Substantia nigra (tissue), 51 donors: ENCODE measurements at places on chromosomes 1 and 21.

GRCh38 chr1:232367293-232367692, 262.6 kb downstream of the SIPA1L2 start:
- no peak for DNase-seq

DNA sequence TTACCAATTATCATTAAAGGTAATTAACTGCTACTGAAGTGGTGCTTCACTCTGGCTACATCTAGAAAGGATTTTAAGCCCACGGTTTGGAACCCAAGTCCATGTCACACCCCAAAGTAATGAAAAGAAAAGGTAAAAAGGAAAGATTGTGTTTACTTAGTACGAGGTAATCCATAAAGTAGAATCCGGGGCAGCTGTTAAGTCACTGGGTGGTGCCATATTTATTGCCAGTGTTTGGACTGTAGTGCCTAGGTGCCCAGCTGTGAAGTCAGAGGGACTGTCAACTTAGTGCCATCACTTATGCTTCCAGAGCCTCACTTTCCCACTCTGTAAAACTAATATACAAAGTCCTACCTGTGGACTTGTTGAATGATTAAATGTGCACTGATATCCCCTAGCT, 52.2 kb upstream of the GRHL3 start:
- no peak for DNase-seq

- DNase-seq, result no peak
Measured at GRCh38 chr1:166165661-166166328, 1.0 kb downstream of the FAM78B start.

DNA sequence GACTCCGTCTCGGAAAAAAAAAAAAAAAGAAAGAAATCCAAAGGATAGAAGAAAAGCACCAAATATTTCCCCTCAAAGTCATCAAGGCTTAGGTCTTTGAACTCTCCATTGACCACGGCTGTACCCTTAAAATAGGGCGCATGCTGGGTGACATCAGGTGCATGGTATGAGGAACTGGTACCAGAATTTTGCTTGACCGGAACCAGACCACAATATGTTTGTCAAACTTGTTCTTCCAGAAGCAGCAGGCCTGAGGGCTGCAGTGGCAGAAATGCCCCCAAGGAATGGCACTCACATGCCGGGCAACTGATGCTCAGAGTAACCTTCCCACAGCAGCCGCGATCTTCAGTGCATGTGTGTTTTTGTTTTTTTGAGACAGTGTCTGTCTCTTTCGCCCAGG, 21.0 kb downstream of the RCC1 start:
- DNase-seq, result no peak

DNA sequence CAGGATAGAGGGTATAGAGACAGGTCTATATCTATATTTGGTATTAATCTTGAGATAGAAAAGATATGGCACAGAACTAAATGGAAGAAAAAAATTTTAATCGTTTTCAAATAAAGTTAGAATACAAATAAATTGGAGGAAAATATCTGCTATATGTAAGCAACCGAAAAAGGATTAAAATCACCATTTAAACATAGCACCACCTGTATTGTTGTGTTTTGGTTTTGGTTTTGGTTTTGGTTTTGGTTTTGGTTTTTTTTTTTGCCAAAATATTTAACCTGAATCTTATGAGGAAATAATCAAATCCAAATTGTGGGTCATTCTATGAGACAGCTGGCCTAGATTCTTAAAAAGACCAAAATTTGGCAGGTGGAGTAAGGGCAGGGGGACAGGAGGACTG, 28.5 kb upstream of the ANGPTL1 start:
- DNase-seq, result no peak

DNA sequence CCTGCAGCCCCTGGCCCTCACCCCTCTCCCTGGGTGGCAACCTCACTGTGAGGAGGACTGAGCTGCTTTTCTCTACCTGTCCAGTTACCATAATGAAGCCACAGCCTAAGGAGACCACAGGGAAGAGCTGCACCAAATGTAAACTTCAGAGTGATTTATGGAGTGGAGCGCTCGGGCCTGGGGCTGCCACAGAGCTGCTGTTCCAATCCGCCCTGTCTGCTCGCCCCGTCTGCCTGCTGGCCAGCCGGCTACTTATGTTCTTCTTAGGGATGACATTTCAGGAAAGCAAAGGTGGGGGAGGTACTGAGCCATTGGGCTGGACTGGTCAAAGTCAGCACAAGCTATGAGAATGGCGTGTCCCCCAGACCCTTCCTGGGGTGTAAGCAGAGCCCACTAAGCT, 17.9 kb downstream of the SYT6 start:
- no peak for DNase-seq

- DNase-seq, result no peak
Measured at GRCh38 chr1:110239441-110240430, 29.6 kb downstream of the KCNC4 start.

DNA sequence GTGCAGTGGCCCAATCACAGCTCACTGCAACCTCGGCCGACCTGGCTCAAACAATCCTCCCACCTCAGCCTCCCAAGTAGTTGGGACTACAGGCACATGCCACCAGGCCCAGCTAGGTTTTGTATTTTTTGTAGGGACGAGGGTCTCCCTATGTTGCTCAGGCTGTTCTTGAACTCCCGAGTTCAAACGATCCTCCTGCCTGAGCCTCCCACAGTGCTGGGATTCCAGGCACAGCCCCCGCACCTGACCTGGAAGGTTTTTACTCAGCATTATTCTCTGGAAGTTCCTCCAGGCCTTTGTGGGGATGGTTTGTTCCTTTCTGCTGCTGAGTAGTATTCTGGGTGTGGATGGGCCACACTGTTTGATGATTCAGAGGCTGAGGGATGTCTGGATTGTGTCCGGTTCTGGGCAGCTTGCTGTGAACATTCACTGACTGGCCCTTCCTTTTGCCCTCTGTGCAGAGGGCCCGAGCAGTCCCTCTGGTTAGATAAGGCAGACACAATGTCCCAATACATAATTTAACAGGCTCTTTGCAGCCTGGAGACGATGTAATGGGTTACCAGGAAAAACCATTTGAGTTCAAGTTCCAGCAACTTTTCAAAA, 6.0 kb upstream of the TRAPPC10 start:
- DNase-seq, result no peak

DNA sequence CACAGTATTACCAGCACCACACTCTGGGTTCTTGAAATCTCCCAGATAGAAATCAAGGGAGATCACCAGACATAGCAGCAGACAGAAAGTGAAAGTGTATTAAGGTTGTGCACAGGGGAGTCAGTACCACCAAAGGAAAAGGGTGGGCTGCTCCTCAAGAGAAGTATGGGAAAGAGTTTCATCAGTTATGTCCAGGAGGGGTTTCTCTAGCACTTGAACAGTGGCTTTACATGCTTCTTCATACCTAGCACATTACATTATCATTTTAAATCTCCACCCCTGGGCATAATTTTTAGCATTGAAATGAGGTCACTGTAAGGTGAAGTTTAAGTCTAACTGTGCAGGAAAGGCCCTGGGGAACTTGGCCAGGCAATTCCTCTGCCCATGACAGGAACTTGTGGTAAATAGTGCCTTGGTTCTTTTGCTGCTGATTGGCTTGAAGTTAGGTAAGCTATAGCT, 601.0 kb downstream of the NUF2 start:
- no peak for DNase-seq

DNA sequence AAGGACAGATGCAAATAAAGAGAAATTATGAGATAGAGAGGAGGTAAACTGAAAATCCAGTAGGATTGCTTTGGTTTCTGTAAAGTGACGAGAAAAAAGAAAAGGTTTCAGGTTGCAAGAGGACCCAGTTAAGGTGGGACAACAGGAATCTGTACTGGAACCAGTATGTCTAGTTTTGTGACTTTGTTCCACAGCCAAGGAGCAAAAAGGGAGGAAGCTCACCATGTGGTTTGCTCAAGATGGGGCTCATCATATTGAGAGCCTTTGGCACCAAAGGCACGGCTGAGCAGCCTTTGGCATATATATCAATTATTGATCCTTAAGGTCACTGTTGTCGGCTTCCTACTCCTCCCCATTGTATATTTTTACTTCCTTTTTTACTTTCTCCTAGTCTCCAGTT, 1.8 kb upstream of the ZDHHC18 start:
- DNase-seq, result no peak

DNA sequence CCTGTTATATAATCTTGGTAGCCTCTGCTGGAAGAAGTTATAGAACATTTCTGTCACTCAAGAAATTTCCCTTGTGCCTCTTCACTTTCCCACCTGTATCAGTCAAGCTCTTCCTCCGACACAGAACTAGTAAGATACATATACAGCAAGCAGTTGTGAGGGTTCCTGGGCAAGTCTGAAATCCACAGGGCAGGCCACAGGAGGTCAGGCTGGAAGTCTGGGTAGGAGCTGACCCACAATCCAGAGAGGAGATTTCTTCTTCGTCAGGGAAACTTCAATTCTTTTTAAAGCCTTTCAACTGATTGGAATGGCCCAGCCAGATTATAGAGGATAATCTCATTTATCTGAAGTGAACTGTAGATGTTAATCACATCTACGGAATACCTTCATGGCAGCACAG, 96.4 kb upstream of the FMN2 start:
- DNase-seq, result no peak

- DNase-seq, result no peak
Measured at GRCh38 chr1:42834803-42835202, 11.6 kb upstream of the ZNF691 start.

- DNase-seq, result no peak
Measured at GRCh38 chr1:8910914-8911313, 32.4 kb upstream of the ENO1 start.

DNA sequence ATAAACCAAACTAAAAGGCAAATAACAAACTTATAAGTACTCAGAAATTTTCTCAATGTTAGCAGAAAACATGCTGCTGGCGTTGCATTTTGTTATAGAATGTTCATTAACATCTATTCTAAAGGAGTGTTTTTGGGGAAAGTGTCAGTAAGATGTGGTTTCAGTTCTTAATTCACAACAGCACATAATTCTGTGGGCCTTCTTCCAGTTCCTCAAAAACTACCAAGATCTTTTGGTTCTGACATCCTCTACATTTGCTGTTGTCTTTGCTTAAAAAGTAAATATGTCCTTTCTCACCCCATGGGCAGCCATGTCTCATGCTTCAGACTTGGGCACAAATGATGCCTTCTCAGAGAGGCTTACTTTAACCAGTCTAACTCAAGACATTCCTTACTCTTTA, 152.5 kb downstream of the CDC7 start:
- DNase-seq, result no peak

- DNase-seq, result no peak
Measured at GRCh38 chr1:61570191-61570590, 154.8 kb downstream of the TM2D1 start.

DNA sequence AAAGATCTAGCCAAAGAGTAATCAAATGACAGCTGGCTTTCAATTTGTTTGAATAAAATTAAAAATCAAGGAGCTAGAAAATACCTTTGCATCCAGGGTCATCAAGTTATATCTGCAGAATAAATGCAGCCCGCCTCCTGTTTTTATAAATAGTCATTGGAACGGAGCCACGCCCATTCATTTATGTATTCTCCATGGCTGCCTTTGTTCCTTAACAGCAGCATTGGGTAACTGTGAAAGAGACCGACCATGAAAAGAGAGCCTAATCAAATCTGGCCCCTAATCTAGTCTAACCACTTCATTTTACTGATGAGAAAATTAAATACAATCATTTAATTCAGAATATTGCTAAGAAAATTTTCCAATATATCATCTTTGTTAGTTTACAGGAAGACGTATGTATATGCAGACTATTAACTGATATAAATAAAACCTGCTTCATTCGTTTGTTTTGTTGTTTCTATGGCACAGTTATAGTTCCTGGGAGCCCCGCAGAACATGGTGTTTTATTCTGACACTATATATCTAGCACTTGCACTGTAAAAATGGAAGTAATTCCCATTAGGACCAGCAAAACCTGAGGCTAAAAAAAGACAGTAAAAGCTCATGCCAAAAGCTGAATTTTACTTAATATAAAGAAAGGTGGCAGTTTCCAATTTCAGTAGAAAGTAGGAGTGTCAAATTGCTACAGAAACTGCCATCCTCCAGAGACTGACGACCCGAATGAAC, 111.8 kb upstream of the PALMD start:
- DNase-seq, result no peak

DNA sequence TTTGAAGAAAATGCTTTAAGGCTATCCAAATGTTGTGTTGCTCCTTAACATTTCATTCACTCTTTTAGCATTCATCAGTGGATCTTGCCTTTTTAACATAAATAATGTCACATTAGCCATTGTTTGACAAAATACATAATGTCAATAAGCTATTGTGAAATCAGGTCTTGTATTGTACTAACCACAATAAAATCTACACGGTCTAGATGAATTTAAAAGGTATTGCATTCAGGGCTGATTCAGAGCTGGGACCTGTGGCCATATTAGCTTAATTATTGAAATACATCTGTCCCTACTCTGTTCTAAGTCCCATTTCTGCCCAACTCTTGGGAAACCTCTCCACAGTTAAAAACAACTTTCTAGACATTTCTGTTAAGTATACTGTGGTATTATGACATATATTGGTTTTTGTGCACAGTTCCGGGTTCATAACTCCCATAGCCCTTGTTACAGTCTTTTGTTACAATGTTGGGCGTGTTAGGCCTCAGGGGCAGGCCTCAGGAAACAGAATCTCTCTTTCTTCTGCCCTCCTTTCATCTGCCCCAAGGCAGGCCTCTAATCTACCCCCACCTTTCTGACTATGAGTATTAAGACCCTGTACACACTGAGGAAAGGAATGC, 44.7 kb upstream of the CITED4 start:
- no peak for DNase-seq

DNA sequence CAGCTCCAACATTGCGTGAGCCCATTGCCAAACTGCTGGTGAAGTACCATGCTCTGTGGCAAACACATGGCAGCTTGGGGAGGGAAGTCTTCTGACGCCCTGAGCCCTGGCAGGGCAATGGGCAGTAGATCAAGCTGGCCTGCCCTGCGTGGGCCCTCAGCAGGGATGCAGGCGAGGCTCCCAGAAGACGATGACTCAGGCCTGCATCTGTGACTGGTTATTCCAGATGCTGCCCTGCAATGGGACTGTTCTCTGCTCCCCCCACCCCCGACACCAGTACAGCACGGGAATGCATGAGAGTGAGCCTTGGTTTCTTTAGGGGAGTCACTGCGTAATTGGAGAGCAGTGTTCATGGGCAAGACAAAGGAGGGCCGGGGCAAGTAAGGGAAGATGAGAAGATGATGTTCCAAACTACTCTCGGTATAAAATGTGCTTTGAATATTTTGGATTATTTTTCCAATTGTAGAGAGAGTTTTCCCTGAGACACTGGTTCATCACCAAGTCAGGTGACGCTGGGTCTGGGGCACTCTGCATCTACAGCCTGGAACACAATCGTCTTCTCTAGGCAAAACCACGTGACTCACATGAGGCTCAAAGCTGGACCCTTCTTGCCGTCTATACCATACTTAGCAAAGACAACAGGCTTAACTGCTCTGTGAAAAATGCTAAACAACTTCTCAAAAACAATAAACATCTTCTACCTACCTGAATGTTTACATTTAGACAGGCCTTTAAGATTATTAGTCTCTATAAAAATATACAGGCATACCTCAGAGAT, 9.0 kb upstream of the C1orf198 start:
- DNase-seq, result no peak

DNA sequence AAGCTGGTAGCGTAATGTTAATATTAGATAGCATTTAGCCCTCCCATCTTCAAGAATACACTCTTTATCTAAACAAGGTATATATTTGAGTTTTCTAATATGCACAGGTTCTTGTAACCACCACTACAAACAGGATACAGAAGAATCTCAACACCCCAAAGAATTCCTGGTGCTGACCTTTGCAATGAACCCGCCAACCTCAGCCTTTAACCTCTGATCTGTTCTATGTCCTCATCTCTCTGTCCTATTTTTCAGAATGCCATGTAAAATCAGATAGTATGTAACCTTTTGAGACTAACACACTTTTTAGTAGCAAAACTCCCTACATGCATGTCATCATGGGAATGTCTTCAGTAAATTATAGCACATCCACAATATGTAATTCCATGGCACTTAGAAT, 71.1 kb downstream of the LRRC8C start:
- no peak for DNase-seq
